ENCODE measurements at places on chromosomes 7 and 10. TPM values are rescaled to one million over a fixed set of nuclear protein-coding genes. Genes with fewer than 3 reads are reported as not detected.

- DNase-seq = peak; percentile 78
Observed at GRCh38 chr7:130894146-130894908, 160.3 kb upstream of the KLF14 start.

- no peak for DNase-seq
Observed at GRCh38 chr7:34734771-34735170, 76.8 kb downstream of the NPSR1 start.

- DNase-seq = no peak
Observed at GRCh38 chr7:5284304-5285281, 1.9 kb downstream of the SLC29A4 start.

Gene ANKRD7
- total RNA-seq = 2.9 TPM

Gene SLC18A3
- total RNA-seq = 0.68 TPM

DNA sequence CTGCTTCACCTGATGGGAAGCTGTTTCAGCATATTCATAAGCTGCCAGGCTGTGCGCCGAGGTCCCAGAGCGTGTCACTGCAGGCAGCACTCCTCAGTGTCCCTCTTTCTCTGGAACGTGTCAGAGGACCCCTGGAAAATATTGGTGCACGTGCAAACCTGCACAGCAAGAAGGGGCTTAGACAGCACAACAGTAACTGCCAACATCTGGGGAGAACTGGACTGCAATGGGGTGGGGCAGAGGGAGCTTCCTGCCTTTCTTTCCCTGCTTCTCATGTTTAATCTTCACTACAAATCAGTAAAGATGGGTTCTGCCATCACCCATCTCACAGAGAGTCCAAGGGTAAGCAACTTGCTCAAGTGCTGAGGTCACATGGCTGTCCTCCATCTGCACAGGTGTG lies 86.5 kb upstream of the GPR26 start:
- no peak for DNase-seq

Gene PIP
- total RNA-seq = not detected

- no peak for DNase-seq
Observed at GRCh38 chr7:142481548-142481947, 223.7 kb upstream of the PRSS58 start.

Gene NME8
- total RNA-seq = not detected

DNA sequence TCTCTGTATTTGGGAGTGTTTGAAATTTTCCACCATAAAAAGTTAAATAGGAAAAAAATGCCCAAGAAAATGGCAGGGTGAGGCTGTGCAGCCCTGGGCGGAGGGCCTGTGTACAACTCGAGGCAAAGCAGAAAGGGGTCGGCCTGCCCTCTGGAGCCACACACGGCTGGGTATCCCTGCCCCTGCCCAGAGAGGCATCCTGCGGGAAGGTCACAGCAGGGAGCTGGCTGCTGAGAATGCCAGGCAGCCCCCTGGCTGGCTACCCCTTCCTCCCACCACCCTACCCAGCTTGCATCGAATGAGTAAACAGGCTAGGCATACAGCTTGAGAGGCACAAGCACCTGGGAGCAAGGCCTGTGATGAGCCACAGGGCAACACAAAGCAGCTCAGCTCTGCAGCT lies 46.1 kb downstream of the CAMK2B start:
- DNase-seq = peak; percentile 46

GRCh38 chr10:62818426-62819011 lies 2.4 kb upstream of the EGR2 start:
- no peak for DNase-seq

- no peak for DNase-seq
Observed at GRCh38 chr10:34181553-34182300, 633.4 kb downstream of the PARD3 start.

Gene HOXA4
- total RNA-seq = 3.2 TPM

GRCh38 chr10:35961501-35961900 lies 319.4 kb upstream of the FZD8 start:
- no peak for DNase-seq

DNA sequence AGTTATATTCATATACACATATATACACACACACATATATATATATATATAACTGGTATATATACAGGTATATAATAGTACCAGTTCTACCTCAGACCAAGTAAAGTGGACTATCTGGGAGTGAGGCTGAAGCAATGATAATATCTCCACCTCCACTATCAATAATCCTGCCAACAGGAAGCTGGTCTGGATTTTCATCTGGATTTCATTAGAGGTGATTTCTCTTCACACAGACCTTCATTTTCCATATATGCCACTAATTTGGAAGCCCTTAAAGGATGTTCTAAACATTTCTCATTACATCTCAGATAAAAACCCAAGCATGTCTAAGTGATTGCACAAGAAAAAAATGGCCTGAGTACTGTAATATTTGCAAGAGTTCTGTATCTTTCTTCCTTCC lies 1.7 kb upstream of the SLC35B4 start:
- no peak for DNase-seq

DNA sequence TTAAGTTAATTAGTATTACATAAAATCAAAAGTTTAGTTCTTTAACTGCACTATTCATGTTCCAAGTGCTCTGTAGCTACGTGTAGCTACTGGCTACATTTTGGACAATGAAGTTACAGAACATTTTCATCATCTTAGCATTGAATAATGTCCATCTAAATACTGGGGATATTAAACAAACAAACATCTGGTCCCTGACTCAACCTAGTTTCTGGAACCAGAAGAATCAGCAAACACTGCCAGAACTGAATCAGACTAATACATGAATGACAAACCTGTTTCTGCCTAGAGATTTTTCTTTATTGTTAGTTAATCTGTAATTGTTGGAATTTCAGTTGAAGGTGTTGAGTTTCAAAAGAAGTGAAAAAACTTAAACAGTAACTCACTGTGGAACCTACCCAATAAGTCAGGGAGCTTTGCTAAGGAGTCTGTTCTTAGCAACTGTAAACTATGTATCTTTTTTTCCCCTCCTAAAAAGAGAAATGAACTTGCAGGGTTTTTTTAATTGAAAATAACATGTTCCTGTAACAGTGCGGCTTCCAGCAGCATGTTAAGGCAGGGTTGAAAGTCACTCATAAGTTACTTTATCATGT lies 58.3 kb downstream of the CDK13 start:
- no peak for DNase-seq

DNA sequence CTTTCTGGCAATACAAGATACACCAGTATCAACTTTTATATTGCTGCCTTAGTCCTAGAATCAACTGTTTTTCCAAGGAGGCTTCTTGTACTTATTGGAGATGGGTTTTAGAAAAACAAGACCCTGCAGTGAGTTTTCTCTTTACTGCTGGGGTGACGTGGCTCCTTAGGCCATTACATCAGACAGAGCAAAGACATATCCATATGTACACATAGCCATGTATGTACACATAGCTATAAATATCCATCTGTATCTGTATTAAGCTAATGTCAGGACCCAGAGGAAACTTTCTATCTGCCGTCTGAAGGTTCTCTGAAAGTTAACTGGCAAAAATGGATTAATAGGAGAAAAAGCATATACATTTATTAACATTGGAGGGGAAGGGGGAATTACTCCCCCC lies 607.4 kb downstream of the POM121L12 start:
- no peak for DNase-seq

GRCh38 chr10:5968037-5968680 lies 9.2 kb downstream of the IL15RA start:
- peak; percentile 58 for DNase-seq

DNA sequence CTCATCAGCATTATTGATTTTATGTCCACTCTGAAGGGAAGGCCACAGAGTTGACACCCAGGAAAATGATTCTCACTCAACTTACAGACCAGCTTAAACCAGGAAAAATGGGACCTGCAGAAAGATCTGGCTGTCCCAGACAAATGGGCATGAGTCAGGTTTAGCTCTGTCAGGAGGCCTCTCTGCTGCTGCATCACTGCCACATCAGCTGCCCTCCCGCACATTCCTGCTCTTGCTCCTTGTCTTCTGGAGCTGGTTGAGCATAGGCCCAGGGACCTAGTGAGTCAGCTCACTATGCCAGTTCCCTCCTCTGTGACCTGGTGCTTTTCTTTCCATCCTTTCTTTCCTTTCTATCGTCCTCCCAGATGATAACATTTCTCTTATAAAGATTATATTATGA lies 18.8 kb upstream of the SMNDC1 start:
- DNase-seq = no peak

DNA sequence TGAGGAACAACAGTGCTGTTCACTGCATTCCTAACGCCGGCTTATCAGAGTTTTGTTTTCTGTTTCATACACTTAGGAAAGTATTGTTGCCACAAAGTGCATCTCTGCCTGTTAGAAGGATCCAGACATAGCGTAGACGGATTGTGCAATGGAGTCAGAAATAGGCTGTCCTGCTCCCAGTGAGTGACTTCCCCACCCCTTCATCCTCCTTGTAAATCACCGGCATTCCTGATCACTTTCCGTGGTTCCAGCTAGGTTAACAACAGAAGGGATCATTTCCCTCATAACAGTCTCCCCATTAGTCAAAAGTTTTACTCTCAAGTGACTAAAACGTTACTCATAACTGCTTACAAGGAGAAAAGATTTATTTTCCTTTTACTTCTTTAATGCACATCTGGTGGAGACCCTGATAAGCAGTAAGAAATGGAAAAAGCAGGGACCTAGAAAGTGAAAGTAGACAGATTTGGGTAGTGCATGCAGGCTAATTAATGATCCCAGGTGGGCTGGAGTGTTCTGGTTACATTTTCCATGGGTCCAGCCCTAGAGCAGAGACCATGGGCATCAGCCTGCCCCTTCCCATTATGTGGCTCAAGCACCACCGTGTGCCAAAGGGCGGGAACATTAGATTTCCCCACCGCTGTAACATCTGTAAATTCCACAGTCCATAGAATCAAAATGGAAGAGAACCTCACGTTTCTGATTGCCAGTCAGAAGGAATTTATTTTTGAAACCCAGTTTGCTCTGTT lies 395.1 kb upstream of the GALNT17 start:
- no peak for DNase-seq

DNA sequence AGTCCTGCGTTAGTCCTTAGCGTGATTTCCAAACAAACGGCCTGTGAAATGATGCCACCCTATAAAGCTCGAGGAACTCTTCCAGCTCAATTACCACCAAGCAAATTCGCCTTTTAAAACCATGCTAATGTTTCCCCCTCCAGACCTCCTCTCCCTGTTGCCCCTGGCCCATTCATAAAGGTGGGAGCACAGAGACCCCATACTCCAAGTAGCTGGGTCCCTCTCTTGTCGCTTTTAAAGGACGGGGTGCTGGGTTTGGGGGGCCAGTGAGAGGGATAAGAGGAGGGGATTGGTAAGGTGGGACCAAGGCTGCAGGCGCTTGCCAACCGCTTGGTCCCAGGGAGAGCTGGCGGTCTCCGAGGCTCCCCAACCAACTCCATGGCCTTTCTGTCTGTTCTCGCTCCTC lies 1.2 kb downstream of the HMX2 start:
- no peak for DNase-seq

Gene LOXL4
- total RNA-seq = 15.8 TPM

Measured in sigmoid colon (tissue), 7 donors.